ENCODE measurements at places on chromosomes 2 and 18.

GRCh38 chr2:70920367-70920715 lies 15.4 kb upstream of the ATP6V1B1 start:
- no peak for DNase-seq

DNA sequence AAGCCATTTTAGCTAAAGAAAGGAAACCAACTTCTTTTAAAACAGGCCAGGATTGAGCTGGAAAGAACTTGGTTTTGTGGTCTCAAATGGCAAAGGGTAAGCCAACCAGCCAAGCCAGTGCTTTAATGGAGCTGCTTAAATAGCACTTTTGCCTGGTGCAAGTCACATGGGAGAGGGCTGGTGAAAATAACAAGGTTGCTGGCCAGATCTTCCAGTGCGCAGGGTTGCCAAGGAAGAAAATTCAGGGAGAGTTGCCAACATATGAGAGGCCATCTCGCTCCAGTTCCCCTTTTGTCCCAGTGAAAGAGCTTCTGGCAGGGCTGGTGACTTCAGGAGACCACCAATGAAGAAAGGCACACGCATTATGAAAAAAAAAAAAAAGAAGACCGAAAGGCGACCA lies 57.3 kb downstream of the IRS1 start:
- DNase-seq, result no peak

GRCh38 chr2:171878481-171878993 lies 15.5 kb downstream of the SLC25A12 start:
- DNase-seq, result no peak

DNA sequence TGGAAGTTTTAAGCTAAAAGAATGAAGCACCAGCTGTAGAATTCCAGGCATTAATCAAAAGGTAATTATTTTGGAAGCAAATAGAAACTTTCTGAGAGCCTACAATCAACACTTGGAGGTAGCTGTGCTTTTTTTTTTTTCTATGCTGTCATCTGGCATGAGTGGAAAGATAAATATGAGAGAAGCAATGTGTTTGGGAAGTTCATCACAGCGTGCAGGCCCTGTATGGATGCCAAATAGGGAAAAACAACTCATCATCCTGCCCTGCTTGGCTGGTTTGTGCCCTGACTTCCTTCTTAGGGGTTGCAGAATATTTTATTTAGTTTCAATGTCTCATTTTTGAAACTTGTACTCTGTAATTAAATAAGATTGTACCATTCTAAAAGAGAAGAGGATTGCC lies 437.4 kb downstream of the PIK3C3 start:
- DNase-seq, result no peak

- peak; percentile 58 for DNase-seq
Observed at GRCh38 chr2:237923481-237924163, 43.2 kb upstream of the UBE2F start.

DNA sequence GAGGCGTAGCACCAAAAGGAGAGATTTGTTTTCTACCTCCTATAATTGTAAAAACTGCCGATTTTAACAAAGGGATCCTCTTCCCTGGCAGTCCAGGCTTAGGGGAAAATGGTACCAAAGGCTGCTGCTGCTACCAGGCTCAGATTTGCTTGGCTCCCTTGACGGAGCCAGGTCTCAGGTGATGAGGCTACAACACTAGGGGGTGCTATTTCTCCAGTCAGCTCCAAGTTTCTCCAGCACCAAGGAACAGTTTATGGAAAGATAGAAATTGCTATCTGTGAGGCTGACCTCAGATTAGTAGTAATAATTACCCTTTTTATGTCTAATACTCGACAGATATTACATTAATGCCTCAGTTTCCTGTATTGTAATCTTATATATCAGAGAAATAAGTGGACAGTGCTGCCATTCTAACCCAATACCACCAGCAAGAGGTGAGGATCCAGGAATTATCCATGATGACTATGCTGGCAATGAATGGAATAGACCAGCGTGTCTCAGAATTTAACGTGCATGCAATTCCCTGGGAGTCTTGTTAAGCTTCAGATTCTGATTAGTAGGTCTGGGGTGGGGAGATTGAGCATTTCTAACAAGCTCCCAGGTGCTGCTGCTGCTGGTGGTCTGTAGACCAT lies 111.3 kb downstream of the ESCO1 start:
- no peak for DNase-seq

DNA sequence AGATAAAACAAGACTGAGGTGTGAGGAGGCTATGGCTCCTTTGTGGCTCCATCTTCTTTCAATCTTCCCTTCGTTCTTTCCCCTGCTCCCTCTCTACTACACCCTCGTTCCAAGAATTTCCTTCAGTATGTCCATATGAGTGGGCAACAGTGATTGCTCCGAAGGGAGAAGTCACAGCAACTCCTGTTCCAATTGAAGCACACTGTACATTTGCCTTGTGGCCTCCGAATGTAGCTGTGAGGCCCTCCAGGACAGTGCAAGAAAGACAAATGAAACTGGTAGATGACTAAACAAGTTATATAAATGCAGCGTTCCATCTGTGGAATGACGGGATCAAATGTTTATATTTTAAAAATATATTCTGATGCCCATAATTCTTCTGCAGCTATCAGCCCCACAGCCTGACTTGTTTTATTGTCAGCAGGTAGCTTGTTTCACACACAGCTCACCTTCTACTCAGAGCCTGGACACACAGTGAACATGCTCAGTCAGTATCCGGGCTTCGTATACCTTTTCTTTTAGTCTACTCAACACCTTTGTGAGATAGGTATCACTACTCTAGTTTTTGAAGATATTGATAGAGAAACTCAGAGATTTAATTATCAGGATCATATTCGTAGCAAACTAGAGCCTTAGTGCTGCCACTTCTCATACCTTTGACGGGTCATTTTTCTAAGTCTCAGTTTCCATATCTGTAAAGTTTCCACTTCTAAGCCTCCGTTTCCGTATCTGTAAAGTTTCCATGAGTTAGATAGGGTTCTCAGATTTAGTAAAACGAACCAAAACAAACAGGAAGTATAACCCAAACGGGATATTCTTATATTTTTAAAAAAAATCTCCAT lies 216.7 kb upstream of the STON1 start:
- no peak for DNase-seq

GRCh38 chr2:108607706-108608301 lies 73.5 kb downstream of the LIMS1 start:
- no peak for DNase-seq

DNA sequence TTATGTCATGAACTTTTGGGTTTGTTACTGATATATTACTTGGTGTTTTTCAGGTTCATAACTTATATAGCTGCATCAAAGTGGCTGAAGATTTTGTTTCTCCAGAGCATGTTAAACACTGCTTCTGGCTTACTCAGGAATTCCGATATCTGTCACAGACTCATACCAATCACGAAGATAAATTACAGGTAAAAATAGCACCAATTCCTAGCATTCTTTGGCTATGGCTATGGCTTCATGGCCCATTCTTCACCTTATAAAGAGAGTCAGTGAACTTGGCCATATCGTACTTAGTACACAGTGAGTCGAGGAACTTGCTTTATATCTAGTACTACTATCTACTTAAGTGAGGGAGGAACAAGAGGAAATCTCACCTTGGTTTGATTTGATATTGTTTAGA lies 49.9 kb downstream of the KDM3A start:
- no peak for DNase-seq

DNA sequence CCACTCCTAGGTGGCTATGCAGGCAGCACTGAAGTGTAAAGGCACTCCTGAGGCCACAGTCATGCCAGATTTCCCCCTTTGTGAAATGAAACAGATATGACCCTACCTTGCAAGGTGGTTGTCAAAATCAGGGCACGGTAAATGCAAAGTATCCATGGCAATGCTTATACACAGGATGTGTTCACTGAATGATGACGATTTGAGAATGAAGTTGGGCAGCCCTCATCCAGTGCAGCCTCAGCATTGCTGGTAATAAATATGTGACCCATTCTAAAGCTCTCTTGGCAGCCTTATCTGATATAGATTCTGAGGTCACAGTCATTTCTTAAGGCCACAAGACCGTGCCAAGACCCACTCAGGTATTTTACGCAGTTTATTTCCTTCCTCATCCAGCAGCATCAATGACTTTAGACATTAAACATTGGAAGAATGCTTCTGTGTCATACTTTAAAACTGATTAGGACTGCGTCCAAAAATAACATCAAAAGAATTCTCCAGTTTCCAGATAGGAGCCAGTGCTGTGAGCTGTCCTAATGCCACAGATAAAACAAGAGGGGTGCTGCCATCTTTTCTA lies 125.5 kb upstream of the SERTAD2 start:
- DNase-seq, result no peak
